ENCODE measurements at places on chromosomes 4 and X. TPM values are rescaled to one million over a fixed set of nuclear protein-coding genes. Genes with fewer than 3 reads are reported as not detected.

DNA sequence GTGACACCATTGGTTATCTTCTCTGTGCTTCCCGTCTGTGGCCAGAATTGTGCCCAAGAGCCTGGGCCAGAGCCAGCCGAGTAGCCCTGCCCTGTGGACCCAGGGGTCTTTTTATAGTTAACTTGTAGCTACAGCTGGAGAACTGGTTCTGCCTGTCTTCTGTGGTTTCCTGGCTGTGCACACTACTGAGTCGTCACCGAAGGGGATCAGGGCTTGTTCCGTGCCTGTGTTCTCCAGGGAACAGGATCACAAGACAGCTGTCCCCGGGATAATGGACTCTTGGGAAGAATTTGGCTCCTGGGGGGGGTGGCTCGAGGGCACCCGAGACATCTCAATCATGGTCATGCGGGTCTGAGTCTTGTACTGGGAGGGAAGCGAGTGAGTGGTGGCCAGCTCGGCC, 22.1 kb upstream of the OPN1LW start:
- no peak for DNase-seq

DNA sequence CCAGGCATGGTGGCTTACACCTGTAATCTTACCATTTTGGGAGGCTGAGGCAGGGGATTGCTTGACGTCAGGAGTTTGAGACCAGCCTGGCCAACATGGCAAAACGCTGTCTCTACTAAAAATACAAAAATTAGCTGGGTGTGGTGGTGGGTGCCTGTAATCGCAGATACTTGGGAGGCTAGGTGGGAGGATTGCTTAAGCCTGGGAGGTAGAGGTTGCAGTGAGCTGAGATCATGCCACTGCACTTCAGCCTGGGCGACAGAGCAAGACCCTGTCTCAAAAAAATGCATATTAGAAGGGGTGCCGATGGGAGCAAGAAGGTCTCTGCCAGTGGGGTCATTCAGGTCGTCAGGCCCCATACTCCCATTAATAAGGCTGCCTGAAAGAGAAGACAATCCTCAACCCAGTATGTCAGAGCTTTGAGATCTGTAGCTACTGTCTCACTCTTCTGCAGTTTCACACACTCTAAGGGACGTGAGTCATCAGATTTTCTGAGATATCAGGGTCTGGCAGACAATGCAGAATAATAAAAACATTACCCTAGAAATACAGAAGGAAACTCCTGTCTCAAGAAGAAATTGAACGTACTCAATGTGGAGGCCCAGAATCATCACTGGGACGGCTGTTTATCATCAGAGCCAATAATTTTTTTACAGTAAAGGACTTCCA, 176.7 kb upstream of the FAT1 start:
- no peak for DNase-seq

GRCh38 chrX:482702-483203, 96.0 kb upstream of the PPP2R3B start:
- no peak for DNase-seq

- peak; percentile 35 for DNase-seq
Measured at GRCh38 chrX:16239211-16239610, 71.9 kb downstream of the MAGEB17 start.

DNA sequence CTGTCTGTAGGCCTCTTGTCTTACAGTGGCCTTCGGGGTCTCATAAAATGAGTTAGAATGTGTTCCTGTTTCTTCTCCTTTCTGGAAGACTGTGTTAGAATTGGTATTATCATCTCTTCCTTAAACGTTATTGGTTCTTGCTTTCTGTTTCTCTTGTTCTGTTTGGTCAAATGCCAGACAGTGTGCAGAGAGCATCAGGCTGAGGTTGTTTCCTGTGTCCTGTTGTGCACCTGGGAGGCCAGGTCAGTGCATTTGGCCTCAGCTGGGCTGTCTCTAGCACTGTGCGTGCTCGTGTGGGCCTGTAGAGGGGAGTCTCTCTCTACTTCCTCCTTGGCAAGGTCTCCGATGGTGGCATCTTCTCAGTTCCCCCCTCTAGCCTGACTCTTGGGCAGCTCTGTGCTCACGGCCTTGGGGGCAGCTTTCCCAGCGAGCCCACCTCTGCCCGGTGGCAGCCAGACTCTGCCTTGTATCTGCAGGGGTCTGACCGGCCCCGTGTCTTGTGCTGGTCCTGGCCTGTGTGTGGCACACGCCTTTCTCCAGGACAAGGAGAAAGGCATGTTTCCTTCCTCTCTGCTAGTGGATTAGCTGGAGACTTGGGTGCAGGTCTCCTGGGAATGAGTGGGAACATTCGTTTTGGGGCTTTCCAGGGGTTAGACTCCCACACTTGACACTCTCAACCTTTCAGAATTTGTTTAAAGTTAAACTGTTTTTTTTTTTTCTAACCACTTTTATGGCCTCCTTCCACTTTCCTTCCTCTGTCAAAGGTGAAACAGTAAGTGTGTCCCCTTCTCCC, 62.3 kb downstream of the FAM193A start:
- DNase-seq: peak; percentile 66

- DNase-seq: no peak
Measured at GRCh38 chrX:106862972-106863688, 40.0 kb downstream of the RIPPLY1 start.

The SOD3 gene
- total RNA-seq: not detected

The ATP6AP1 gene
- total RNA-seq: 31.2 TPM

The C4orf33 gene
- total RNA-seq: 13.2 TPM
